ENCODE measurements at places on chromosomes 13 and 19. TPM values are rescaled to one million over a fixed set of nuclear protein-coding genes. Genes with fewer than 3 reads are reported as not detected.

The ONECUT3 gene
- total RNA-seq: not detected

DNA sequence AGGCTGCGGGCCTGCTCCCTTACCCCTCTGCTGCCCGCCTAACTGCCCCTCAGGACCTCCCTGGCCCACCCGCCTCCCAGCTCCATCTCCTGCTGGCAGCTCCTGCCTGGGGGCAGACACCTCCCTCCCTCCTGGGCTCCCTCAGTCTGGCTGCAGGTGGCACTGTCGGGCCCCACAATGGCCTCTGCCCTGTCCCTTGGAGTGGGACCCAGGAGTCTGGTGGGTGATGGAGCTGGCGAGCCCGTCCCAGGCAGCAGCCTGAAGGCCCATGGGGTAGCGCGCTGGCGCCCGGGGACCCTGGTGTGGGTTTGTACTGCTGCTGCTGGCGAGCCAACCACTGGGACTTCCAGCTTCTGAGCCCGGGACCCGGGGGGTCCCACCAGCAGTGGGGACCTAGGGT lies 83.6 kb downstream of the KDM4B start:
- no peak for DNase-seq

GRCh38 chr13:112653071-112653470 lies 36.8 kb upstream of the ATP11A start:
- no peak for DNase-seq

DNA sequence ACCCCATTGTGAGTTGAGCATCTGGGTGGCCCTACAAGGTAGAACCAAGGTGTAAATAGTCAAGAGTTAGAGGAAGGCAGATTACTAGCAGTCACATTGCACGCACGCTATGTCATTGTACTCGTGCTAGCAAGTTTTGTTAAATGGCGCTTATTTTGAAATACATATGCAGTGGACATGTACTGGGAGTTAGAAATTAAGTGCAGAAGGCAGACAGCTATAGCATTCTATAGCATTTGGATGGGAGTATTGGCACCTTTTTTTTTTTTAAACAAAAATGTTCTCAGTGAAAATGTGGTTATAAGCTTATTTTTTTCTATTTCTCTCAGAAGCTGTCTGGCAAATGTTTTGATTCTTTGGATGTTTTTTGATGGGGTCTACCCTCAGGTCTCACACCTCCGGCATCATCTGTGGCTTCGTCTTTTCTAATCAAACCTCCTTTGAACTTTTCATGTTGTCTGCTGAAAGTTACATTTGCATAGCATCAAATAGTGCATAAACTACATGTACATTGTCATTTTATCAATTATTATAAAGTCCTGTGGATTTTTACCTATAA lies 68.1 kb downstream of the ARHGEF7 start:
- DNase-seq: no peak

GRCh38 chr13:114078461-114079451 lies 53.7 kb downstream of the RASA3 start:
- no peak for DNase-seq

The RPS28 gene
- total RNA-seq: 246 TPM

DNA sequence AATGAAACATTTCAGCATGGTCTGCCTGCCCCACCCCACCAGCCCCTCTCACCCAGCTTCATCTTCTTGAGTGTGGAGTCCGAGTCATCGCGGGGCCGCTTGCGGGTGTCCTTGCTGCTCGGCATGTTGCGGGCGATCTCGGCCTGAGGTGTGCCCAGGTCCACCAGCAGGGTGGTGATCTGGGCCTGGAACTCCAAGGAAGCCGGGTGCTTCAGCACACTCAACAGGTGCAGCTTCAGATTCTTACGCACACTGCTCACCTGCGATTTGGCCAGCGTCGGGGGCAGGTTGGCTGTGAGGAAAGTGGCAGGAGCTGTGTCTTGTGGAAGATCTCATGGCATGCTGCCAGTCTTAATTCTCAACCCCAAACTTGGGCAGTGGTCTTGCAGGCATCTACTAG lies 20.7 kb downstream of the SYMPK start:
- DNase-seq: no peak
